DMS79 treated with DMSO at 0.1 percent for 48 hours (cell line): ENCODE measurements at places on chromosomes 1 and 21.

- no peak for DNase-seq
Measured at GRCh38 chr1:194829492-194829891, 1643.1 kb upstream of the B3GALT2 start.

DNA sequence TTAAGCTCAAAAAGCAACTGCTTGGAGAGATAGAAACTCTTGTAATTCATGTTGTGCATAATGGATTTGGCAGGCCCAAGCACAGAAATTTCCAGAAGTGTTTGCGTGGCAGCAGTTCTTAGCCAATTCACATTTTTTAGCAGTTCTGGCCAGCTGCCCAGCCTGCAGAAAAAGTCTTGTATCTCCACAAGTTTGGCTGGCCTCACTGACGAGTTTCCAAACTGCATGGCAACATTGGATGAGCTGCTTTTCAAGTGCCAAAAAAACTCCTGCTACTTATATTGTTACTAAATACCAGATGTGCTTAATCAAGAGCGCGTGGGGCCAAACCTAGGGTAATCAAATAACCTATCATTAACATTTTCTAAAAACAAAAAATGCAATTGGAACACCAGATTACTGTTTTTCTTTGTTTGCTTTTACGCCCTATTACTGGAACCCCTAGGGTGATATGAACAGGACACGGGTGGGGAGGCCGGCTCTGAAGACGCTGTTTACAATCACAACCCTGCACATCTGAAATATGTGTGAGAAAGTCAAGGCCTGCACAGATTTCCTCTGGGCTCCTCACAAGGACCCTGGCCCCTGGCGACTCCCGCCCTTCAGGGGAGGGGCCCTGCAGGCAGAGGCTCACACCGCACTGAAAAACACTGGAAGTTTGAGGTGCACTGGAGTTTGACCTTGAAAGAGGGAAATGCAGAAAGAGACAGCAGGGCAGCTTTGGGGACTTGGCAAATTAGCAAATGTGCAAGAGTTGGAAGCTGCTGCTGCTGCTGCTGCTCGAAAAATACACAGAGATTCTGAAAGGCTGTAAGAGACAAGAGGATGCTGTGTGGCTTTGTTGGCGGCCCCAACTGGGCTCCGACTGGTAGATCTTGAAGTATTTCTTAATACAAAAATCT is 55.2 kb upstream of the TARBP1 start:
- DNase-seq: peak; percentile 73

DNA sequence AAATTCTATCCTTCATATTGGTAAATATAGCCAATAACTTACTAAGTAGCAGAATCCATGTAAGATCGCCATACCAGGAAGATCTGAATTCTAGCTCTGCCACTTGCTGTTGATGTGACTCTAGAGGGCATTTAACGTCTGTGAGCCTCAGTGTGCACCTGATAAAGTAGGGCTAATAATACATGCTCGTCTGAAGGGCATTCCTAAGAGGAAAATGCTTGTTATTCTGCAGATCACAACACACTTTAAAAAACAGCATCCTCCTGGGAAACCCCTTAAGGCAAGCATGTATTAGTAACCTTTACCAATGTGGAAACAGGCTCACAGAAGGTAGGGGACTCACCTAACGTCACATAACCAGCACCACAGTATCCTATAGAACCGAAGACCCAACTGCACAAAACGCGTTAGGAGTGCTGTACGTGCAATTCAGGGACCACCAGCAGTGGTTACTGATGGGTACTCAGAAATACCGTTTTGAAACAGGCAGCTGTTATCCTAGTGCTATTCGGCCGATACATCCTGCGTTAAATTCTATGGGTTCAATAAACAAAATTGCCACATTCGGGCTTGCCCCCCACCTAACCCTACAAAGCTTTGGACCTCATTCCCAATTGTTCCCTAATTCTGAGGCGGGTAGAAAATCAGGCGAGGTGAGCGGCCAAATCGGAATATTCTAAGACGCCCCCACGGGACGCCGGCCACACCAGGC is 758 bp downstream of the DEPDC1 start:
- peak; percentile 40 for DNase-seq

- DNase-seq: no peak
Measured at GRCh38 chr1:174090471-174090870, 68.3 kb upstream of the RC3H1 start.

DNA sequence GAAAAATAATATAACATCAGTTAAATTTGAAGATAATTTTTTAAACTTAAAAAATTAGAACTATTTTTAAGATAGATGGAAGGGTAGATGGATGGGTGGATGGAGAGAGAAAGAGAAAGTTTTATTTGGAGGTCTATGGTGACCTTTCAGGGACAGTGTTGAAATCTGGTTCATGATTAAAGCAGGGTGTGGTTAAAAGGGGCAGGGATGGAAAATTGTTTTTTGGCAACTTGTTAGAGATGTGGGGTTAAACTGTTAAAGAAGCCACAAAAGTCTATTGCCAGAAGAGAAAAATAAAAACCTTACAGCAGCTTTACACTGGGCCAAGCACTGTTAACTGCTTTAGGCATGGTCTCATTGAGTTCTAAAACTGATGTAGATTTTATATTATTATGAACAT is 134.9 kb upstream of the GORAB start:
- no peak for DNase-seq

- no peak for DNase-seq
Measured at GRCh38 chr1:55057270-55057955, 18.1 kb downstream of the PCSK9 start.

DNA sequence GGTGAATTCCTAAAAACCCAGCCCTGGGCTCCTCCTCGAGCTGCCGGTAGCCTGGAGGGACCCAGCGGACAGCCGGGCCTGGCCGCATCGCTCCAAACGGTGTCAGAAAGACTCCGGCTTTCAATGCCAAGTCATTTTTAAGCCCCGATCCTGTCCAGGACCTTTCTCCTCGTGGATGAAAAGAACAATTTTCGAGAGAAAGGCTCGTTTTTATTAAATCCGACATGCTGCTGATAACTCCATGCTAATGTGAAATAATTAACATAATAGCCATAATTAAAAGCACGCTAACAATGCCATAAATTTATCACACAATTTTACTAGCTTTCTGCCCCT is 4.6 kb upstream of the FOXD3 start:
- no peak for DNase-seq

GRCh38 chr1:77514921-77515776 is 167.3 kb downstream of the ZZZ3 start:
- no peak for DNase-seq

- no peak for DNase-seq
Measured at GRCh38 chr1:32111789-32112188, 3.9 kb downstream of the KPNA6 start.

- no peak for DNase-seq
Measured at GRCh38 chr1:168631671-168632400, 55.4 kb downstream of the XCL1 start.

DNA sequence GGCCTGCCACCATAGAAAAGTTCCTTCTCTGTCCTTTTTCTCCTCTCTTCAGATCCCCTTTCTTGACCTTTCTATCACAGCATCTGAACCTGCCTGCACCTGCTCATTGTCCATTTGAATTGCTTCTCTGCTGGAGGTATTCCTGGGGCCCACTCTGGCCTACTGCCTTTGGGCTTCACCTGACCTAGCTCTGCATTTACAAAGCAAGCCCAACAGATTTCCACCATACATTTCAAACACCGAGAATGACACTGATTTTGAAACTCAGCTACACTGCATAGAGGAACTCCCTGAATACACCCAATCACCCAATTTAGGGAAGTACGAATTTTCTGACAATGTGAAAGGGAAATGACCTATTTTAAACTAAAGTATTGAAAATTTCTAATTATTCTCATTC is 284.5 kb upstream of the USP25 start:
- DNase-seq: no peak

DNA sequence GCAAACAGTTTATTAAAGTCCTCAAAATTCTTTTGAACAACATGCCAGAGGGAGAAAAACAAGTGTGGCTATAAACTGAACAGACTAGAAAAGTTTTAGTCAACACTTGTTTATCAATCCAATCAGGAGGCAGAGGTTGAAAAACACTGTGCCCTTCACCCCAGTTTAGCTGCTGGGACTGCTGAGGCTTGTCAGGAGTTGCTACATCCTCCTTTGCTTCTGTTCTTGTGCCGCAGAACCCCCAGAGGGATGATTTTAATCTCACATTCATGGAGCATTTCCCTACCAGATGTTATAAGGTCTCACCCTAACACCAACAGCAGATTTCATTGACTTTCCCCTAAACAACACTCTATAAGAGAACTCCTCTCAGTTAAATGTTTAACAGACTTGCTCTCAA is 321.2 kb downstream of the VAV3 start:
- no peak for DNase-seq

- no peak for DNase-seq
Measured at GRCh38 chr1:215970406-215970805, 403.3 kb downstream of the KCTD3 start.

DNA sequence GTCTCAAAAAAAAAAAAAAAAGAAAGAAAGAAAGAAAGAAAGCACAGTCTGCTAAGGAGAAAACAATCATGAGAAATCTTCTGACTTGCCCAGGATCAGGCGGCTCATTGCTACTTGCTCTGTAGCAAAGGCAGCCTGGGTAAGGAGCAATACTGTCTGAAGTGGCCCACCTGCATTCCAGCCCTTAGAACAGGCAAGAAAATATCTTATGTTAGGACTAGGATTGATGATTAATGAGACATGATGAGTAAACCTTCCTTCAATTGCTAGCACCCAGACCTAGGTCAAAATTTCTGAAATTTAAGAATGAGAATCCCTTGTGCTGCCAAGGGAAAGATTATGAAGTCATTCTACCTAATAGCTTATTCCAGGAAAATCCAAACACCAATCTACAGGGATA is 140.8 kb downstream of the DSCAM start:
- no peak for DNase-seq

GRCh38 chr1:6612641-6613360 is 730 bp upstream of the PHF13 start:
- peak; percentile 57 for DNase-seq

- DNase-seq: no peak
Measured at GRCh38 chr21:25551569-25551968, 55.7 kb downstream of the MRPL39 start.

DNA sequence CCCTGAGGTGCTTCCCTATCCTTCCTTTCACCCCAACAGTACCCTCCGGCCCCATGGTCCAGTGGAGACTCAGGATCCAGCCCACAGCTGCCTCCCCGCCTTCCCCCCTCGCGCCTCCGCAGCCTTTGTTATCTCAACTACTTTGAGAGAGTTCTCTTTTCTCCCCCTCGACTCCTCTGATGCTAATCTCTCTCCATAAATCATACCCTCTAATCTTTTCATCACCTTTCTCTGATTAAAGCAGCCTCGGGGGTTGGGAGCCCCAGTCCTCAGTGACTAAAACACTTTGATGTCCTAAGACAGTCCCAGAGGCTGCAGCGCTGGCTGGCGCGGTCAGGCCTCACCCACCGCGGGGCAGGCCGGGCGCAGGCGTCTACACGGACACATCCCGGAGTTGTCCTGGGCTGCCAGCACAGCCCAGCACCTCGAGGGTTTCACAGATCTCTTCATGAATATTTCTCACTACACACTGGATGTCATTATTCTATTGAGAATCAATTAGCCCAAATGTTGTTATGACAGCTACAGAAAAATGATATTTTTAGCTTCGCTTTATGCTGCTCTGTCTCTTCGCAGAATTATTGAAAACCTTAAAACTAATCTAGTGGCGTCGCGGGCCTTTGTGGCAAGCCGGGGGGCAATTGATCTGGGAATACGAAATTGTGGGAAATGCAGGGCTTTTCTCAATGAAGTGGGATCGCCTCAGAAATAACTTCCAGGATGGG is 289.5 kb downstream of the RRAGC start:
- no peak for DNase-seq

DNA sequence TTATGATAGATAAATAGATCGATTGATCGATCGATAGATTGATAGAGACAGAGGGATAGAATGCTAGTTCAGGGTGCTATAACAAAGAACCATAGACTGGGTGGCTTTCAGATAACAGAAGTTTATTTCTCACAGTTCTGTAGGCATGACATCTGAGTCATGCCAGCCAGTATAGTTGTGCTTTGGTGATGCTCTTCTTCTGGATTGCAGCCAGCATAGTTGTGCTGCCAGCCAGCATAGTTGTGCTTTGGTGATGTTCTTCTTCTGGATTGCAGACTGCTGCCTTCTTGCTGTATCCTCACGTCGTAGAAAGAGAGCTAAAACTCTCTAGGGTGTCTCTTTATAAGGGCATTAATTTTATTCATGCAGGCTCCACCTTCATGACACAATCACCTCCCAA is 860.8 kb downstream of the BRINP3 start:
- DNase-seq: no peak

- DNase-seq: no peak
Measured at GRCh38 chr1:153251562-153251961, 7.9 kb upstream of the LORICRIN start.

DNA sequence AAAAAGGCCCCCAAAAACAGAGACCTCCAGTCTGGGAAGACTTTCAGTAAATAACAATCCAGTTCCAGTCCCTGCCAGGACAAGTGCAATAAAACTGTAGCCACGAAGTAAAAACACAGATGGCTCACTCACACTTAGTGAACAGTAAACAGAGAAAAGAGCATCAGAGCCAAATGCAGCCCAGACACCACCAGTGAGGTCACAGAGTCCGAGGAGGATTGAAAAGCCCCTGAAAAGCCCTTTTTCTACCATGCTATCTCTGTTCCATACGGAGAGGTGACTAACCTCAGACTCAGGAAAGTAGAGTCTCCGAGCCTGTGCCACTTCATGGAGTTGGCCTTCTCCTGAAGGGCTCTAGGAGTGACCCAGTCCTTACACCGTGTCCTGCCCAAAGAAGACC is 84.5 kb downstream of the COLGALT2 start:
- DNase-seq: peak; percentile 6

- no peak for DNase-seq
Measured at GRCh38 chr1:221631556-221631955, 110.3 kb downstream of the DUSP10 start.
